Islet precursor cell (in vitro differentiated cells): ENCODE measurements at places on chromosomes 6 and 20.

DNA sequence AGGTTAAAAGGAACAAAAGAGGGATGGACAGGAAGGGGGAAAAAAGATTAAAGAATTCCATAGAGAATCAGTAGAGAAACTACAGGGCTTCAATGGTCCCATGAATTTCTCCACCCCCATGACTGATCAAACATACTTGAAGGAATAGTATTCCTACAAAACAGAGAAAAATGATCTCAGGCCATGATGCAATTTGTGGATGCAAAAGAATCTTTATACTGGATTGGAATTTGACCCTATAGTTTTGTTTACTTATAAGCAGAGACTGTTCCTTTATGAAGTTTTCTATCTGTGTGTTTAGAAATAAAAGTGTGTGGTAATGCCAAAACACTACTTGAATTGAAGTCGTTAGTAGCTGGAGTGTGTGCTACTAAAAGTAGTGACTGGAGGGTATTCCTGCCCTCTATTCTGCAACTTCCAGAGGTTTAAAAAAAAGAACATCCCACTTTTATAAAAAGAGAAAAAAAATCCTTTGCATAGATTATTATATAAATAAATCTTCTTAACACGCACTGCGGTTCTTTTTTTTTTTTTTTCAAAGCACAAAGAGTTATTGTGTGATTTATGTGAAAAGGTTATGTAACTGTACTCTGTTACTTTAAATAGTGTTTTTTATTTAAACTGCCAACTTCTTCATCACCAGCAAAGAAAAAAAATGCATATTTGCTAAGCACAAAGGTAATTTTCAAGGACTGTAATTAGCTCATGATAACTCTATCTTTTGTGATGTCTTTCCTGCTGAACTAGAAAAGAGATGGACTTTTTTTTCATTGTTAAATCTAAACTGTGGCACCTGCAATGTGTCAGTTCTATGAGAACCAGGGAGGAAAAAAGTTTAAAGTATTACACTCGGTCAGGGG is 214.5 kb upstream of the CITED2 start:
- no peak for DNase-seq

- DNase-seq: peak; percentile 60
These were observed 1088.2 kb upstream of the CITED2 start for GRCh38 chr6:140462453-140463311.

- DNase-seq: no peak
These were observed 349.0 kb downstream of the CBLN4 start for GRCh38 chr20:55656231-55656775.

GRCh38 chr6:138159246-138159645 is 2.5 kb upstream of the ARFGEF3 start:
- DNase-seq: no peak

- DNase-seq: no peak
These were observed 46.8 kb downstream of the THEMIS start for GRCh38 chr6:127854009-127854408.

- no peak for DNase-seq
These were observed 52.0 kb downstream of the FRK start for GRCh38 chr6:116008470-116009243.

DNA sequence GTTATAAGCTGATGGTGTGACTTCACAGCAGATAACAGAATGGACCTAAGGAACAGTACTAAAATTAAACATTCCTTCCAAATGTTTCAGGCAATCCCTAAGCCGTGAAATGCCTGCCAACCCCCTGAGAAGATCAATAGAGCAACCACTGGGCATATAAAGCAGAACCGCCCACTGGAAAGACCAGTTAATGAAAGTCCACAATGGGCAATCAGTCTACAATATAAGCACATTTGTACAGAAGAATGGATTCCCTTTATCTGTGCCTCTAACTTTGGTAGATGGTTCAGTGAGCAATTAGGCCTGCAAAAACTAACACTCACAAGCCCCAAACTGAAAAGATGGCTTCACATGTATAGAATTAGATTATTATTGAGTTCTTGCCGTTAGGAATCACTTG is 286.6 kb downstream of the UBE3D start:
- no peak for DNase-seq

DNA sequence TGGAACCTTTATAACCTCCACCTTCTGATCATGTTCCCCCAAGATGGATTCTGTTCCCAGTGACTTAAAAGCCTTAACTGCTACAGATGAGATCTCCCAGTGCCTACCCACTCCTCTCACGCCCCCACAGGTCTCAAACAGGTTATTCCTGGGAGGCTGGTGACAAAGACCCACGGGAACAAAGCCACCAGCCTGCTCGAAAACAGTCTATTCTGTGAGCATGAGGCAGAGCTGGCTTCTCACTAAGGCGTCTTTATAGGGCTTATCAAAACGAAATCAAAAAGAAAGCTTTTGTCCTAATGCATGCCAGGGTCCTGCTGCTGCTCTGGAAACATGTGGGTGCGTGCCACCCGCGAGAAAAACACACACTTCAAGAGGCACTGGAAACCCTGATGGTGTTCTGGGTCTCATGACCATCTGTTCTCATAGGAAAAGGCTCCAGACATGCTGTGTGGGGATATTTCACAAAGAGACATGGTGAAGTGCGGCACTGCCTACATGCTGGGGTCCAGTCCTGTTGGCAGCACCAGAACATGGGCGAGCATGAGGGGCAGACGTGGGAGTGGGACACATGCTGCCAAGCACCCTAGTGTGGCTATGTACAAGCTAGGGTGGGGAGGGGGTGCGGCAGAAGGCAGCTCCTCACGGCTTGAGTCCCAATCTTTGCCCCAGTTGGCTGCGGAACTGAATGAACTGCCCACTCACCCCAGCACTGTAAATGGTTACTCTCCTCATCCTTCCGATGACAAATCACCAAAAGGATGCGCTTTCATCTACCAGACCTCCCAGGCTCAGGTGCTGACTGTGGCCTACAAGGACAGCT is 2.1 kb downstream of the FKBP1A start:
- no peak for DNase-seq

DNA sequence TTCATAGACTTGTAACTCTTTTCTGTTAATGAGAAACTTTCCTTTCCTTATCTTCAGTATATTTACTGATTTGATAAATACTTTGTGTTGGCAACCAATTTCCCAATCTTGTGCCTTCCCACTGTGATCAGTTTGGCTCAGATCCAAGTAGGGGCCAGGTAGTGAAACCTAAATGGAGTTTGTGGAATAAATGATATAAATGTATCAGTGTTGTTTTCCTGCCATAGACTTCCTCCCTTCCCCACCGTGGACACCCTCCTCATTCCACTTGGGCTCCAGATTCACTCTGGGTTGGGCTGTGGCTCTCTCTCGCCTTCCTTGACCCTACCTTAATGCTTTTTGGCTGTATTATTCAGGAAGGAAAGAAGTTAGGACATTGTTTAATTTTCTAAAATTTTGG is 1.3 kb downstream of the ZKSCAN3 start:
- DNase-seq: no peak

DNA sequence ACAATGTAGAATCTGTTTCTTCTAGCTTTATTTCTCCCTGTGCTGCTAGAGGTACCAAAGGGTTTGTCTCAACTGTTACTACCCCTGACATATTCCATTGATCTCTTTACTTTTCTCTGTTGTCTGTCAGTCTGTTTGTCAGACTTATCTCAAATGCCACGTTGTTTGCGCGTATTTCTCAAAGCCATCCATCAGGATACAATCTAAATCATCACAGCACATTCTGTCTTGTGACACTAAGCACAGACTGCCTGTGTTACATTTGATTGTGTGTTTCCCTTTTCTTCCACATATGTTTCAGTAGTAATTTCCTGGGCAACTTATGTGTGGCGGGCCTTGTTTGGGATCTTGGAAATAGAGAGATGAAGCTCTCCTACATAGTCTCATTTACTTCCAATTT is 30.2 kb upstream of the SERINC3 start:
- no peak for DNase-seq
